ENCODE measurements at places on chromosomes 4 and X. TPM values are rescaled to one million over a fixed set of nuclear protein-coding genes. Genes with fewer than 3 reads are reported as not detected.

GRCh38 chr4:121698236-121698671, 1.5 kb upstream of the ANXA5 start:
- no peak for DNase-seq

- no peak for DNase-seq
These were observed 4.1 kb downstream of the FGA start for GRCh38 chr4:154586296-154587033.

GRCh38 chrX:126929071-126929470, 109.5 kb downstream of the PRR32 start:
- no peak for DNase-seq

DNA sequence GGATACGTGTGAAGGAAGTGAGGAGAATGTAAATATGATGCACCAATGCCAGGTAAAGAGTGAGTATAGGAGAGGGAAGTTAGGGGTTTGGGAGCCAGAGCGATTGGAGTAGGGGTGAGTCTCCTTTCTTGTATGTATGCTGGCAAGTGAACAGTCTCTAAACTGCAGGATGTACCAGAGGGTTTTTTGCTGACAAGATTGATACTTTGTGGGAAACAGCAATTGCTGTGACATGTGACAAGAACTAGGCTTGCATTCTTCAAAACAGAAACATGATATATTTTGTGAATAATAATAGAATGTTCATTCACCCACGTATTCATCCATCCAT, 706 bp downstream of the CHIC1 start:
- DNase-seq: no peak

GRCh38 chr4:143481361-143481760, 32.1 kb upstream of the SMARCA5 start:
- no peak for DNase-seq

GRCh38 chrX:154017766-154018517, 1.8 kb downstream of the IRAK1 start:
- DNase-seq: no peak

DNA sequence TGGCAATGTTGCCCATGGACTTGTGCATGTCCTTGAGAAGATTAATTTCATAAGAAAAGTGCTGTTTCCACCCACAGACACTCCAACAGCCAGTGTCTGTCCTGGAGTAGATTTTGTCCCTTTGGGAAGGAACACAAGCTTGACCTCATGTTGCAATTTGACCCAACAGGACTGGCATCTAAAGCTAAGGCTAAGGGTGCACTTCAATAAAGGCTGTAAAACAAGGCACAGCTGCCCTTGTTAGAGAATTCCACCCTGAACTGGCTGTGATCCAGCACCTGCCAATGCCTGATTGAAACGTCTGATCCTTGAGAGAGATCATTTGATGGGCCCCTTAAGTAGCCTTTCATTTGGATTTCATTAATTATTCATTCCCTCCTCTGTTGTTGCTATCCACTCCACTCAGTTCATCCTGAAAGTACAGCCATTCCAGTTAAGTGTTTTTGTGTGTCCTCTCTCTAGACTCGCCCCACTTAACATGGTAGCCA, 56.2 kb downstream of the CD99L2 start:
- DNase-seq: no peak

- DNase-seq: peak; percentile 25
These were observed 69.0 kb downstream of the LNX1 start for GRCh38 chr4:53522334-53522733.

GRCh38 chrX:68833855-68834331, 5.1 kb downstream of the EFNB1 start:
- peak; percentile 52 for DNase-seq

DNA sequence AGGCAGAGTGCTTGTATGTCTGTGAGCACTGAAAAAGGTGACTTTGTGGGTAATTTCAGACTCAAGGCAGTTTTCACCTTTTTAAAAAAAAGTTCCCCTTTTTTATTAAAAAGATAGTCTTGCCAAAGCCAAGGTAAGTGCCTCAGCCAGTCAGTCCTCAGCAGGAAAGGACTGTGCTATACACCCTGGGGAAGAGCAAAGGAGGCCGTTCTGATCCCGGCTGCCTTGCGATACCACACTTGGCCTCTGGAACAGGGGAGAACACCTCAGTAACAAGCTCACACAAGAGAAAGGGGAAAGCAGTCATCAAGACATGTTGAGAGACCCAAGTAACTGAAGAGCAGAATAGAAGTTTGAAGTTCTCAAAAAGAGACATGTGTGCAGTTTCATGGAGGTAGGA, 541.7 kb downstream of the BCOR start:
- no peak for DNase-seq

DNA sequence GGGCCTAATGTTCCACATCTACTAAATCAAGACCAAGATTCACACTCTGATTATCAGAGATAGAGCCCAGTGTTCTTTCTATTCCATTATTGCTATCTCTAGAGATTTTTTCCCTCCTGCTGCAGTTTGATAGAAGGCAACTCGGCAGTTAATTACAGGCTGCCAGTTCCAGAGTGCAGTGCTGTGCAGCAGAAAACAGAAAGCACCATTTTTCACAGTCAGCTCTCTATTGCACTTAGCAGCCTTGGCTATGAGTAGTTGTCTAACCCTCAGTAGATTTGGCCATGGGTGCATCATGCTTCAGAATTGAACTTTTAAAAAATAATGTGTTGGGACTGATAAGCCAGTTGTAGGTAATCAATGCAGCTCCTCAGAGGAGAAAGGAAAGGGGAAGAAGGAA, 295.3 kb downstream of the MID1IP1 start:
- DNase-seq: no peak

DNA sequence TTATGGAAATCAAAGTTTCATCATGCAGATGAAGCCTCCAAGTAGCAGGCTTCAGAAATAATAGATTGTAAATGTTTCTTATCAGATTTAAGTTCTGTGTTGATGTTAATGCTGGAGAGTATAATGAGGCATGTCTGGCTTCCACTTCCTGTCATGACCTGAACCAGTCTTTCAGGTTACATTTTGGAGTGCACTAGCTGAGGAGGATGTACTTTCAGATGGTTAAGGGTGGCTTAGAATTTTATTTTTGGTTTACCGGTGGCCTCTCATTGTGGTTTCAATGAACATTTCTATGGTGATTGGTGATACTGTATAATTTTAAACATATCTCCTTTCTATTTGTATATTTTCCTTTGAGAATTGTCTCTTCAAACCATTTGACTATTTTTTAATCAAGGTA, 890.4 kb downstream of the SH3BGRL start:
- DNase-seq: no peak

DNA sequence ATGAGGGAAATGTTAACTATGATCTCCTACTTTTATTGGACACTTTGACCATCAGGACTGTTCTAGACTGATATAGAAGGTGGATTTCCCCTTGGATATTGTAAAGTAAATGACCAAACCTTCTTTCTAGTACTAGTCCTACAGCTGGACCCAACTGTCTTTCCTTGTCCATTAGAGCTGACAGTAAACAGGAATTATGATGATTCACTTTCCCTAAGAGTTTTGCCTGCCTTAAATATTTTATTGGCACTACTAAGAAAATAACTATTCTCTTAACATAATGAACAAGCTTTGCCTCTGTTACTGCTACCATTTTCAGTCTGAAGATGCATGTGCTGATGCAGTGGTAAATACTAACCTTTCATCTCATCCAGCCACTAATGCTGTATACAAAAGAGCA, 915.4 kb downstream of the CENPC start:
- peak; percentile 47 for DNase-seq

DNA sequence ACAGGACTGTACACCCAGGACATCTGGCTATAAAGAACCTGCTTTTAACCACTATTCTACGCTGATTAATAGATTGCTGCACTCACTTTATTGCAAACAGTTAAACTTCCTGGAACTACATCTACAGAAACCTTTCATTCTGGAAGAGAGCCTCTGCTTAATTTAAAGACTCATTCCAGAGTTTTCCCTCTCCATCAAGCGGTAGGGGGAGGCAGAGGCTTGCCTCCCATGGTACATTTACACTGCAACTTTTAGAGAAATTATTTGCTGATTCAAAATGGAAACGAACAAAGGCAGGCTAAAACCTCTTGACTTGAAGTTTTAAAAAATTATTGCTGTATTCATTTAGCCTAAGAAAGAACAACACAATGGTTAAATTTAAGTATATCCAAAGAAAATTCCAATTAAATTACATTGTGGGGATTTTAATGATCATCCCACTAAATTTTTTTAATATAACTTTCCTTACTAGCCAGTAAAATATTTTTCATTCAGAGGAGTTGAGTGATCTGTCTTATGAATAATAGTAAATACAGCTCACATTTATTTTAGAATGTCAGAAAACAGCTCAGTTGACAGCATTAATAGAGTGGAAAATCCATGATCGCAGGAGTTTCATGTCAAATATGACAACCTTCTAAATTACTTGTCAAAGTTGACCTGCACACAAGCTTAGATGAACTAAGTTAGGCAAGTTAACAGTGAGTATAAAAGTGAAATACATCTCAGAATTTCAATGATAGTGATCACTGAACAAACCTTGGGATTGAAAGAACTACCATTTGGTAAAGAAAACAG, 46.3 kb upstream of the PCDH10 start:
- no peak for DNase-seq

DNA sequence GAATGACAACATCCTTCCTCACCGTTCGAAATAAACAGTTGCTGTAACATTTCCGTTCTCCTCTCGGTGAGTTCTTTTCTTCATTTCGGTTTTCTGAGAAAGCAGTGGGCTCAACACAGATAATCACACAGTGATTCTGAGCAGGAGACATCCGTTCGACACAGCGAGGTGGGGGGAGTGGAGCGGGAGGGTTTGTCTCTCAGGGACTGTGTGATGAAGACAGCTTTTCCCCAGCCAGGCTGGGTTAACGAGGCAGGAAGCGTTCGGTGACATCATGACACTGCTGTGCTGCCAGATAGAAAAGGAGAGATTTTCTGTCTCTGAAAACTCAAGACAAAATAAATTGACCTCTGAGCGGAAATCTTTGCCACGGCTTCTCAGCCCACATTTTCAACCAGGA, 119.3 kb downstream of the CRLF2 start:
- no peak for DNase-seq

DNA sequence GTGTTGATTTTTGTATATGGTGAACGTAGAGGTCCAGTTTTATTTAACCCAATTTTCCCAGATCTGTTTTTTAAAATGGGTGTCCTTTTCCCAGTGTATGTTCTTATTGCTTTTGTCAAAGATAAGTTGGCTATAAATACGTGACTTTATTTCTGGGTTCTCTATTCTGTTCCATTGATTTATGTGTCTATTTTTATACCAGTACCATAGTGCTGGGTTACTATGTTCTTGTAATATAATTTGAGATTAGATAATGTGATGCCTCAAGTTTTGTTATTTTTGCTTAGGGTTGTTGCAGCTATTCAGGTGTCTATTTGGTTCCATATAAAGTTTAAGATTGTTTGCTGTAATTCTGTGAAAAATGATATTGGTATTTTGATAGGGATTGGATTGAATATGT, 749.1 kb upstream of the GRIA3 start:
- no peak for DNase-seq

DNA sequence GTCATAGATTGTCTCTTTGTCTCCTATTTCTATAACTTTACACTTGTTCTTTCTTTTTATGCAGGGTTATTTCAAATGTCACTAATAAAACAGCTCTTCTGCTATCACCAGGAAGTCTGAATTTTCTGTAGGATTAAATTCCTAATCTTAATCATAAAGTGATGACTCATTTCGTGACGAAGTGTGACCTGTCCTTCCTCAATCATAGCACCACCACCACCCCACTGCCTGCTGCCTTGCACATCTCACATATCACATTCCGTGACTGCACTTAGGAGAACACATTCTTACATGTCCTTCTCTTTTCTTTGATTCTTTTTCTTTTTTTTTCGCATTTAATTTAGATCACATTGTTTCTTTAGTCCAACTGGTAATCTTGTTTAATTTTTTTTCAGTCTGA, 57.7 kb upstream of the UGT2B7 start:
- peak; percentile 92 for DNase-seq

DNA sequence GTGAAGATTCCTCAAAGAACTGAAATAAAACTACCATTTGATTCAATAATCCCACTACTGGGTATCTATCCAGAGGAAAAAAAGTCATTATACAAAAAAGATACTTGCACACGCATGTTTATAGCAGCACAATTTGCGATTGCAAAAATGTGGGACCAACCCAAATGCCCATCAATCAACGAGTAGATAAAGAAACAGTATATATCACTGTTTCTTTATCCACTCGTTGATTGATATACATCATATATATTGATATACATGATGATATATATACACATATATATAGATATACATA, 13.6 kb upstream of the AFP start:
- no peak for DNase-seq

DNA sequence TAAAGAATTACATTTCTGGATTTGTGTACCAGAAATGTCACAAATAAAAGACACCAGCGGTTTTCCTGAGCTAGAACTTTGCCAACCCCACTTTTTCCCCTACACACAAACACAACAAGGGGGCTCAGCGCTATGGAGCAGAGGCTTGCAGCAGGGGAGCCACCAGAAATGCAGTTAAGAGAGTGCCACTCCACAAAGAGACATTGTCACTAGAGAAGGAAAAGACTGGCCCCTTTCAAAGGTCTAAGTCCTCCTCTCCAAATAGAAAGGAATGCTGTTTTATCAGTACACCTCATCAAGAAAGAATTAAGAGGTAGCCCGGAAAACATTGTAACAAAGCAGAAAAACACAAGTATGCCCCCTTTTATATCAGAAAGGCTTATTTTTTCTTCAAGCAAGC, 419.5 kb downstream of the HNRNPD start:
- no peak for DNase-seq

DNA sequence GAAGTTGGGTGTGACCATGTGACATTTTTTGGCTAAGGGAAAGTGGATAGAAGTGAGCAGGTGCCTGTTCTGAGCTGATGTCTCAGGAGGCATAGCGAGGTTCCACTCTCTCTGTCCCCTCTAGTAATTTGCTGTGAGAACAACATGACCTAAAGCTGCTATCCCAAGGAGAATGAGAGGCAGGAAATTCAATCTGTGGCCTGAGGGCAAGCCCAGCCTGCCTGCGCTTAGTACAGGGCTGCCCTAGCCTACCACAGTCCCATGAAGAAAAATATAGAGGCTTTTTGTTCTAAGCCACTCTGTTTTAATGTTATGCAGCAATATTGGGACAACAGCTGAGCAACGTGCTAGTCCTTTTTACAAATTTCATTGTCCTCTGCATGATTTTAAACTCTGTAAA, 193.1 kb downstream of the LDB2 start:
- DNase-seq: no peak

Gene MAGEA8
- total RNA-seq: not detected

Gene PRSS48
- not detected for total RNA-seq

Gene PFKFB1
- total RNA-seq: 0.22 TPM

Gene TEX11
- total RNA-seq: not detected

Gene ADRA2C
- 0.52 TPM for total RNA-seq

Gene MTNR1A
- not detected for total RNA-seq

Gene MGAT4D
- not detected for total RNA-seq

Gene ADH1A
- not detected for total RNA-seq

Gene OPRPN
- not detected for total RNA-seq

Gene FAT4
- 0.95 TPM for total RNA-seq

Gene ADAM29
- not detected for total RNA-seq

Gene TRIML2
- not detected for total RNA-seq

Gene MAGEB16
- total RNA-seq: not detected

Gene FRMD7
- total RNA-seq: not detected
